ENCODE measurements at places on chromosomes 4 and X.
A peak's percentile ranks its signal among the peaks of the same experiment; 100 is the strongest.

DNA sequence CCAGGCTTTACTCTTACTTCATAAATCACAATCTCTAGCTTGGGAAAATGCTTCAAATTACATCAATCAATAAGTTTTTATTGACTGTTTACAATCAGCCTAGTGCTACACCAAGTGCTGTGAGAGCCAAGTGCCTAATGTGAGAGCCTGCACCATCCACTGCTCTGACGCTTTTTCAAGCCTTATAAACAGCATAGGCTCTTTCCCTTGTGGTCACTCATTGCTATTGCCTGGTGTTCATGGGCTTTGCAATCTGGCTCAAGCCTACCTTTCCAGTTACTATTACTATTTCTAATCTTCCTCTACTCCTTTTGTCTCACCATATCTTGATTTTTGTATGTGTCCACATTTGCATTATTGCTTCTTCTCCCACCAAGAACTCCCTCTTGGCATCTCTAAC, 77.0 kb downstream of the REELD1 start:
- DNase-seq: no peak

- no peak for DNase-seq
Measured at GRCh38 chr4:150078579-150079080, 385 bp downstream of the DCLK2 start.

GRCh38 chr4:75777589-75777988, 53.2 kb downstream of the USO1 start:
- DNase-seq: no peak

- no peak for DNase-seq
Measured at GRCh38 chrX:11196476-11196875, 85.3 kb downstream of the HCCS start.

- no peak for DNase-seq
Measured at GRCh38 chrX:154348646-154349358, 25.6 kb downstream of the FLNA start.

- no peak for DNase-seq
Measured at GRCh38 chrX:155048977-155049619, 21.8 kb downstream of the CMC4 start.

- no peak for DNase-seq
Measured at GRCh38 chr4:142336251-142336934, 509.7 kb downstream of the INPP4B start.

DNA sequence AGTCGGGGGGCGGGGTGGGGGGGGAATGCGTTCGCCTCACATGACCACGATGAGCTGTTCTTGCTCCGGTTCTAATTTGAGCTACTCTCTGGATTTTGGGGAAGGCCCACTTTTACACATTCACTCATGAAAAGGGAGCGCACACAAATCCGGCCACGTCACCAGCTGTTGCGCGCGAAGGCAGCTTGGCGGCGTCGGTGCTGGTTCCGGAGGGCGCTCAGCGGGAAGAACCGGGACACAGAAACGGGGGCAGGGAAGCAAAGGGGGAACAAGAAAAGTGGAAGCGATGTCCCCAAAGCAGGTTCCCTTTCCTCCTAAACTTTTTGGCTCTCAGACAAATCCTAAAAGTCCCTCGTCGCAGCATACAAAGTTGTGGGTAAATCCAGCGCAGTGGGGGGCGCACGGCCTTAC, 605 bp downstream of the ANXA5 start:
- peak; percentile 82 for DNase-seq

- DNase-seq: no peak
Measured at GRCh38 chrX:150365990-150366911, 3.1 kb downstream of the MAMLD1 start.

GRCh38 chrX:17595456-17596035, 141.7 kb upstream of the SCML1 start:
- DNase-seq: no peak

GRCh38 chrX:106707771-106708454, 18.6 kb upstream of the RNF128 start:
- DNase-seq: no peak

DNA sequence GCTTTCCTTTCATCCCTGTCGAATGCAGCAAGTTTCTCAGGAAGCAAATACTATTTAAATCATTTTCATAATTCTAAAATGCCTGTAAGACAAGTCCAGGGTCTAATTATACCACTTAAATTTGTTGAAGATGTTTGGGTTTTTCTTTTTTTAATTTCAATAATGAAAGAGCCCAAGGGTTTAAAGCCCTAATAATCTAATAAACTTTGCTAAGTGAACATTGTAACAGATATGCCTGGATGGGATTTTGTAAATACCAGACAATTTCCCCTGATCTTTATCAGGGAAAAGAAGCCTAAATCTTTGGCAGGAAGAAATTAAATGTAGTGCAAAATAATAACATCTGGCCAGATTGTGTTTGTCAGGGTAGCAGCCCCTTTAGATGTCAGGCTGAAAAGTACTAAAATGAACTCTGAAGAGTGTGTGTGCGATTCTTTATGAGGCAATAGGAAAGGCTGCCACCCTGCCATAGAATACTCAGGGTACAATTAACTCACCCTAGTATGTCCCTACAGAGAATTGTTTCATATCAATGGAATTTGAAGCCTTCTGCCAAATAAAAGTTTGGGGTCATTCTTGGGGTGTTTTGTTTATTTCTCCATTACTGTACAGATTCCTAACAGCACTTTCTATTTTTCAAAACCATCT, 45.6 kb downstream of the GPC3 start:
- DNase-seq: no peak

GRCh38 chrX:103488332-103488731, 31.0 kb downstream of the RAB40A start:
- DNase-seq: no peak

Measured in bone marrow (tissue), 2 donors.